Spinal cord (tissue), 10 donors: ENCODE measurements at places on chromosomes 4 and X. TPM values are rescaled to one million over a fixed set of nuclear protein-coding genes. Genes with fewer than 3 reads are reported as not detected.

ARX gene
- 0.61 TPM for total RNA-seq

MAGEA2B gene
- not detected for total RNA-seq

DNA sequence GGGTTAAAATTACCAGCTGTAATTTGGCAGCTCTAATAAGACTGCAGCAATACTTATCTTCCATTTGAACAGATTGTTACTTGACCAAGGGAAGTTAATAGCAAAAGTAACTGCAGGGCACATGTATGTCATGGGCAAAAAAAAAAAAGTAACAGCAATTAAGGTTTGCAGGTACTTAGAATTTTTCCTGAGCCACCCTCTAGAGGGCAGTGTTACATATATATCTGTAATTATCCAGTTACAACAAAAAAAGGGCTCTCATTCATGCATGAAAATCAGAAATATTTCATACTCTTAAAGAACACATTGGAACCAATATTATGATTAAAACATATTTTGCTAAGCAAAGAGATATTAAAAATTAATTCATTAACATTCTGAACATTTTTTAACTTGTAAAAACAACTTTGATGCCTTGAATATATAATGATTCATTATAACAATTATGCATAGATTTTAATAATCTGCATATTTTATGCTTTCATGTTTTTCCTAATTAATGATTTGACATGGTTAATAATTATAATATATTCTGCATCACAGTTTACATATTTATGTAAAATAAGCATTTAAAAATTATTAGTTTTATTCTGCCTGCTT lies 25.1 kb downstream of the XIAP start:
- no peaks in the 10 kb centered on the region for H3K27me3 ChIP-seq
- H3K4me1 ChIP-seq = no peaks in the 10 kb centered on the region
- DNase-seq = peak; percentile 69
- H3K27ac ChIP-seq = no peak overlapping the region

DNA sequence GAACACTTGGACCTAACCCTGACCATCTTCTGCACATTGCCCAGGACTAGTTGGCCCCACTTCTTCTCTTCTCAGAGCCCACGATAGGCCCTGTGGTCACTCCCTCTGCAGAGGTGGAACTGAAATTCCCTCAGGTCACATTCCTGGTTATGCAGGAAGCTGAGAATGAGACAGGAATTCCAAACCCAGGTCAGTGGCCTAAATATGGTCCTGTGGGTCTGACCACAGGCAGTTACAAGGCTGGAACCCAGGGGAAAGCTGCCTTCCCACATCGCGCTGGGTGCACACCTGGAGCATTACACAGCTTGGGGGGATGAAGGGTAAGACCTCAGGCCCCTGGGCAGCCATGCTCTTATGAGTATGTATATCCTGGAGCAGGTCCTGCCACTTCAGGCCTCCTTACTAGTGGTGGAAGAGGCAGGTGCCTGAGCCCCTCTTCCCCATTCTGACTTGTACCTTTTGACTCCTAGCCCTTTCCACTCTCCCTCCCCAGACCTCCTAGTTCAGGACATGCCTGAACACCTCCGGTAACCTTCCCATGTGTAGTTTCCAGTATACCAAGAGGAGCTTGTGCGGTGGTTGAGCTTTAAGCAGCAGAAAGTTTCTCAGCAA lies 173.5 kb downstream of the ASMT start:
- H3K36me3 ChIP-seq = no peaks in the 10 kb centered on the region
- no peaks in the 10 kb centered on the region for H3K4me1 ChIP-seq
- H3K4me3 ChIP-seq = no peak overlapping the region
- no peaks in the 10 kb centered on the region for H3K27me3 ChIP-seq
- no peak overlapping the region for H3K27ac ChIP-seq

DNA sequence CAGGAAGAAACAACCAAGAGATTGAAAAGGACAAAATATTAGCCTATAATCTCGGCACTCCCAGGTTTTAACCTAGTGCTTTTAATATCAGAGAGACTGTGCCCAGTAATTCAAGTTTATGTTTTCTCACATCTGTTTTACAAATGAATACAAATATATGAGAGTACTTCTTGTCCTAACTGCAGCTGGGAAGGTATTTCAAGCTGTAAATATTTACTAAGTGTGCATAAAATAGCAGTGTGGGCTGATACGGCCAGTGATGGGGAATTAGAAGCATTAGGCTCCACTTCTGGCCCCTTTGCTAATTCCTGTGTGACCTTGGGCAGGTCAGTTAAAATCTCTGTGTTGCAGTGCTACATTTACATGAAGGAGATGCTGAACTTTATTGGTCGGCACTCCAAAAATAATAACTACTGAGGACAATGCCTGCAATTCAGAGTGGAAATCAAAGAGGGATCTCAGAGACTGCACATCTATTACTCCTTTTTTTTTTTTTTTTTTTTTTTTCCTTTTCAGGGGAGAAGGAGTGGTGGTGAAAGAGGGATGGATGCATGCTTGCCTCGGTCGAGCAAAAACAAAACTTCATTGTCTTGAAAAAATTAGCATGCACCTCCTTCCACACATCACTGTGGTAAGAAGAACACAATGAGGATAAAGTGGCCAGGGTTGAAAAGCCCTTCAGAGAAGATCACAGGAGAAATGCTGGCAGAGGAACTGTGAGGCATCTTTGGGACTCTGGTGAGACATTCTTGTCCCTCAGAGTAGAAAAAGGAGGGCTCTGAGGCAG lies 44.6 kb upstream of the LNX1 start:
- peaks cover 3% of the 10 kb centered on the region for H3K4me1 ChIP-seq
- H3K27ac ChIP-seq = no peak overlapping the region
- H3K36me3 ChIP-seq = no peaks in the 10 kb centered on the region
- H3K4me3 ChIP-seq = no peak overlapping the region
- no peaks in the 10 kb centered on the region for H3K27me3 ChIP-seq
- no peak for DNase-seq

- no peak overlapping the region for H3K27ac ChIP-seq
- H3K36me3 ChIP-seq = no peaks in the 10 kb centered on the region
- H3K4me1 ChIP-seq = no peaks in the 10 kb centered on the region
Measured at GRCh38 chr4:132530861-132531260, 618.2 kb upstream of the PCDH10 start.

DNA sequence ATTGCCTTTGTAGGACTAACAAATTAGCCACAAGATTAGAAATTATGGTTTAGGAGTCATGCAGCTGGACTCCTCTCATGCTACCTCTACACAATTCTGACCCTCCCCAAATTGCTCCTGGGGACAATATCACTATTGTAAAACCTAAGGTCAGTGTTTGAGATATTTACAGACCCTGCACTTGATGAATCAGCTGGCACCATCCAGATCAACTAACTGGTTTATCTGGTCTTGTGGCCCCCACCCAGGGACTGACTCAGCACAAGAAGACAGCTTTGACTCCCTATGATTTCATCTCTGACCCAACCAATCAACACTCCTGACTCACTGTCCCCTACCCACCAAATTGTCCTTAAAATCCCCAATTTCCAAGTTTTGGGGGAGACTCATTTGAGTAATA lies 192.4 kb downstream of the STPG2 start:
- H3K4me1 ChIP-seq = peaks cover 4% of the 10 kb centered on the region
- no peak overlapping the region for H3K27ac ChIP-seq
- no peak for DNase-seq
- H3K4me3 ChIP-seq = no peak overlapping the region

DNA sequence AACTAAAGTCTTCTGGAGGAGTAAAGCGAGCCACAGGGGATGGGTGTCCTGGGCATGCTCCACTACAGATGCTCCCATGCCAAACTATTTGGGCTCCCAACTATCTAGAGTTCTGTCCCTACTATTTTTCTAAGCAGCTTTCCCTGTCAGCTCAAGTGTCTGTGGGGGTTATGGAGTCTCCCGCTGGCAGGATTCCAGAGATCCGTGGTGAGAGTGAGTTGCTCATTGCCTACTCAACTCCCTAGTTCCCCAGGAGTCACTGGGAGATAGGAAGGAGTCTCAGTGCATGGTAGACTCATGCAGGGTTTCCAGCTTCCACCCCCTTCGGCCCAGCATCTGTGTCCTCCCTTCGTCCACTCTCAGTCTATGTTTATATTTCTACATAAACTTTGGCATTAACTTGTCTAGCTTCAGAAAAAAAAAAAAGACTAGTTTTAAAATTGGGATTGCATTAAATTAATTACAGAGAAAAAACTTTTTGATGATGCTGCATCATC lies 55.1 kb upstream of the INPP4B start:
- no peaks in the 10 kb centered on the region for H3K27me3 ChIP-seq
- DNase-seq = no peak
- no peak overlapping the region for H3K27ac ChIP-seq
- H3K36me3 ChIP-seq = no peaks in the 10 kb centered on the region
- no peaks in the 10 kb centered on the region for H3K4me1 ChIP-seq

GRCh38 chr4:159725571-159725970 lies 622.7 kb downstream of the RAPGEF2 start:
- H3K27ac ChIP-seq = no peak overlapping the region
- no peak overlapping the region for H3K4me3 ChIP-seq
- no peaks in the 10 kb centered on the region for H3K4me1 ChIP-seq
